ENCODE measurements at places on chromosomes 6 and 20.

- H3K27ac ChIP-seq = peak overlapping the region; percentile 74
- H3K4me3 ChIP-seq = no peak overlapping the region
- H3K36me3 ChIP-seq = no peaks in the 10 kb centered on the region
- peak; percentile 56 for DNase-seq
These were observed 50.9 kb upstream of the FAM184A start for GRCh38 chr6:119129148-119129967.

DNA sequence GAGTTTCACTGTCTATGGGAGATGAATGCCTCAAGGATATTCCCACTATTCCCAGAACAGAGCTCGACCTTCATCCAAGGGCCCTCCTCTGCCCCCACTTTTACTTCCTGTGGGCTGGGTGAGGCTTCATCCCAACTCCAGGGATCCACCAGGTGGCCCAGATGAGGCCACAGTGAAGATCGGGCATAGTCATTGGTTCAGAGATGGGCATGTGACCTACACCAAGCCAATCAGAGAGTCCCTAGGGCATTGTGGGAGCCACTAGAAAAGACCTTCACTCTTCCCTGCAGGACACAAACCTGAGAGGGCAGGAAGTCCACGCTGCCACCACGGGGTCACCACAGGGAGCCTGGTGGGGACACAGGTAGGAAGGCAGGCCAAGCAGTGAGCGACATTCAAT lies 72.9 kb upstream of the SLC22A16 start:
- no peaks in the 10 kb centered on the region for H3K27me3 ChIP-seq
- H3K27ac ChIP-seq = no peak overlapping the region
- H3K4me3 ChIP-seq = no peak overlapping the region
- DNase-seq = no peak

GRCh38 chr20:2797136-2797983 lies 3.1 kb downstream of the CPXM1 start:
- DNase-seq = no peak
- H3K4me3 ChIP-seq = no peak overlapping the region
- no peak overlapping the region for H3K27ac ChIP-seq
- H3K4me1 ChIP-seq = peaks cover 8% of the 10 kb centered on the region
- peaks cover 30% of the 10 kb centered on the region for H3K27me3 ChIP-seq

DNA sequence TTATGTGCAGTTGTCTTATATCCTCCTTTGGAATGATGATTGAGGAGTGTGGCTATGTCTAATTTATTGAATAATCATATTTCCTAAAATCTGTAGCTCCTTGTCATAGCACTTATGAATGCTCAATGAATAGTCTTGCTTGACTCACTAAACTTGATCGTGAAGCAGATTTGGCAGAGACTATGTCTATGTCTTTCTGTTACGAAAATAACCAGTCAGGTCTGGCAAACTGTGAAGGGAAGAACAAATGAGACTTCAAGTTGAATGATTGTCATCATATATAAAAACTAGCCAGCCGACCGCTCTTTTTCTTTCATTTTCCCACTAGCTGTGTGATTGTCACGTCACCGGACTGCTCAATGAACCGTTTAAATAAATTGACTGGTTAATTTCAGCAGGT lies 1303.9 kb upstream of the GJE1 start:
- no peak overlapping the region for H3K4me3 ChIP-seq
- DNase-seq = no peak
- H3K4me1 ChIP-seq = no peaks in the 10 kb centered on the region
- no peaks in the 10 kb centered on the region for H3K27me3 ChIP-seq
- H3K27ac ChIP-seq = no peak overlapping the region

DNA sequence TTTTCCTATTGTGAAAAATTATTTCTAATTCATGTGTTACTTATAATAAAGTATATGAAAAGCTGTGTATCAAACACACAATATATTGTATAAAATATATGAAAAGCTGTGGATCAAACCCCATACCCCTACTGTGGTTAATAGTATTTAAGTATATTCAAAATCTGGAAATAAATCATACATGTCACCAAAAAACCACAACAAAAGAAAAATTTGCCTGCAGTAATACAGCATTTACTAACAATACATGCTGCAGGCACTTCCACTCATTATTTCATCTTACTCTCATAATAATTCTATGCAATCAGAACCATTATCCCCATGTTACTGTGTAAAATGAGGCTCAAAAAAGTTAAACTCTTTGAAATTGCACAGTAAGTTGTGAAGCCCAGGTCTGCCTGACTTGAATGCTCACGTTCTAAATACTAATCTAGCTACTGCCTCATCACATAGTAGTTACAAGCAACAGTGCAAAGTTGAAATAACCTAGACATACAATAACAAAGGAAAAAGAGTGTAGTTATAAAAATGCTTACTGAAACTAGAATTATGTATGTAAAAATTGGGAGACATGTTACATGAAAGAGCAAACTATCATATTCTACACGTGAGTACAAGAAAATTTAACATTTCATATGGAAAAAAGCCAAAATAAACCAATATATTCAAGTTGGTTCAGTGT lies 61.7 kb downstream of the FAM217A start:
- H3K27ac ChIP-seq = peak overlapping the region; percentile 95
- peaks cover 14% of the 10 kb centered on the region for H3K4me1 ChIP-seq
- H3K27me3 ChIP-seq = no peaks in the 10 kb centered on the region
- peak overlapping the region; percentile 79 for H3K4me3 ChIP-seq

DNA sequence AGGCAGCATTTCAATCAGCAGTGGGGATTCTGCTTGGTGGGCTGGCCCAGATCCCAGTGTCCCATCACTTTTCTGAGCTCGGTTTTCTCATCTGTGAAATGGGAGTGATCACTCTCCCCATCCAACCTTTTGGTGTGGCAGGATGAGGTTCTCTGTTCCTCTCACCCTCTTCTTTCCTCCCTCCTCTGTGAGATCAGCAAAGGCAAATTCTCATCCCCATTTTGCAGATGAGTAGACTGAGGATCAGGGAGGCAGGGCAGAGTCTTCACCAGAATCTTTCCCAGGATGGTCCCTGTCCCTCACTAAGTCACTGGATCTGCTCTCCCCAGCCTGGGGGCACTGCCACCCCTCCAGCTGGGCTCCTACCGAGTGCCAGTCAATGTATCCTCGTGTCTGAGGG lies 60.6 kb upstream of the SLC32A1 start:
- no peaks in the 10 kb centered on the region for H3K4me1 ChIP-seq
- DNase-seq = no peak
- H3K27me3 ChIP-seq = peaks cover 18% of the 10 kb centered on the region
- H3K36me3 ChIP-seq = no peaks in the 10 kb centered on the region
- no peak overlapping the region for H3K27ac ChIP-seq
- H3K4me3 ChIP-seq = no peak overlapping the region

DNA sequence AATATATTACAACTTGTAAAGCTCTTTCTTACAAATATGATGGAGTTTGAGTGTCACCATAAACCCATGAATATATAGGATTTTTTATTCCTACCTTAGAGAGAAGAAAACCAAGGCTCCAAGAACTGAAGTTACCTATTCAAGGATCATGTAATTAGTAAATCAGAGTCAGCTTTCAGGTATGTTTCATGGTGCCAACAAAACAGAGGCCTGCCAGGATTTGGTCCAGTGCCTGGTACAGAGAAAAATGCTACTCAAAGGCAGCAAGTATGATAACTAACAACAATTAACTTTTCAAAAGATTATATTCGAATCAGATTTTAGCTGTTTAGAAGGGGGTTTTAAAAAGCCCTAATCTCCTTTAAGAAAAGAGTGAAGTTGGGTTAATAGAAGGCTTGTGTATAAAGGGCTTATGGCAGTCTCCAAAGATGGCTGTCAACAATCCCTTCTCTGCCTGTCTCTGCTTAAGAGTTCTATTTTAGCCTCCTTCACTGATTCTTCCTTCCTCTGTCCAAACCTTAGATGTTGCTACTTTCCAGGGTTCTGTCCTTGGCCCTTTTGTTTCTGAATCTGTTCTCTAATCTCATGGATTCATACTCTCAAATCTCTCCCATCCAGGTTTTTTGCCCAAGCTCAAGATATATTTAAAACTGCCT lies 7.8 kb downstream of the MAP3K7 start:
- H3K27ac ChIP-seq = no peak overlapping the region
- peaks cover 6% of the 10 kb centered on the region for H3K4me1 ChIP-seq
- no peaks in the 10 kb centered on the region for H3K36me3 ChIP-seq
- H3K27me3 ChIP-seq = no peaks in the 10 kb centered on the region
- H3K4me3 ChIP-seq = no peak overlapping the region

GRCh38 chr6:161191007-161191406 lies 82.9 kb downstream of the AGPAT4 start:
- H3K27ac ChIP-seq = no peak overlapping the region
- no peaks in the 10 kb centered on the region for H3K27me3 ChIP-seq
- no peak for DNase-seq
- H3K4me1 ChIP-seq = peaks cover 12% of the 10 kb centered on the region

- H3K4me3 ChIP-seq = no peak overlapping the region
- peaks cover 9% of the 10 kb centered on the region for H3K4me1 ChIP-seq
- H3K27me3 ChIP-seq = peaks cover 7% of the 10 kb centered on the region
- H3K36me3 ChIP-seq = no peaks in the 10 kb centered on the region
- no peak for DNase-seq
These were observed 78.0 kb downstream of the KCNB1 start for GRCh38 chr20:49404461-49404860.

- no peaks in the 10 kb centered on the region for H3K27me3 ChIP-seq
- peak; percentile 40 for DNase-seq
- peak overlapping the region; percentile 98 for H3K4me3 ChIP-seq
- no peak overlapping the region for H3K27ac ChIP-seq
- no peaks in the 10 kb centered on the region for H3K36me3 ChIP-seq
These were observed 71.4 kb upstream of the PRSS16 start for GRCh38 chr6:27176096-27176495.

DNA sequence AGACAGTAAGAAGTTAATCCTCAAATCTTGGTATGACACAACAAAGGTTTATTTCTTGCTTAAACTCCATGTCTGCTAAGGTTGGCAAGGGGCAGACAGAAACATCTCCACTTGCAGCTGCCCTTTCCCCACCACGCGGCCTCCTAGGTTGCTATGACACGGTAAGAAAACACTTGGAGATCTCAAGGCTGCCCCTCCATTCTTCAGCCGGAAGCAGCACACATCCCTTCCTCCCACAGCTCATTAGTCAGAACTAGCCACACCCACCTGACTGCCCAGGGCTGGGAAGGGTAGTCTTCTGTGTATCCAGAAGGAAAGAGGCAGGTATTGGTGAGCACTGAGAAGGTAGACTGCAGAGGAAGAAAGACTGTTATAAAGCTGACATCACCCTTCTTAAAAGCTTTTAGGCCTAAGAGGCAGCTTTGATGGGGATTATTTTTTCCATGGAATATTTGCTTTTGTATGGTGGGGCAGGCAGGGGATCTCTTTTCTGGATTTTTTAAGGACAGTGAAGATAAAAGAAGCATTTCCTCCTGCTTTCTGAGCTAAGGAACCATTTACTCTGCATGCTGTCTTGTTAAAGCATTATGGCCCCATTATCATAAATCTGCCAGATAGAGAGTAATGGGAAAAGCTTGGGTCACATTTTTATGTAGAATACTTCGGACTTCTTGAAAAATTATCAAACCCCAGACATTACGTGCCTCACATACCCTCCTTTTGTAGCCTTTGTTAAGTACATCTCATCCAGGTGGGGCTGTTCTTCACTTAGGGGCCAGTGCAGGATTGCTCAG lies 41.6 kb downstream of the MRAP2 start:
- DNase-seq = no peak
- H3K27ac ChIP-seq = no peak overlapping the region
- no peak overlapping the region for H3K4me3 ChIP-seq
- H3K4me1 ChIP-seq = no peaks in the 10 kb centered on the region
- H3K27me3 ChIP-seq = no peaks in the 10 kb centered on the region

- no peaks in the 10 kb centered on the region for H3K4me1 ChIP-seq
- H3K27ac ChIP-seq = no peak overlapping the region
- H3K4me3 ChIP-seq = no peak overlapping the region
- DNase-seq = no peak
- H3K27me3 ChIP-seq = no peaks in the 10 kb centered on the region
These were observed 80.9 kb upstream of the GRIK2 start for GRCh38 chr6:101312652-101313051.

DNA sequence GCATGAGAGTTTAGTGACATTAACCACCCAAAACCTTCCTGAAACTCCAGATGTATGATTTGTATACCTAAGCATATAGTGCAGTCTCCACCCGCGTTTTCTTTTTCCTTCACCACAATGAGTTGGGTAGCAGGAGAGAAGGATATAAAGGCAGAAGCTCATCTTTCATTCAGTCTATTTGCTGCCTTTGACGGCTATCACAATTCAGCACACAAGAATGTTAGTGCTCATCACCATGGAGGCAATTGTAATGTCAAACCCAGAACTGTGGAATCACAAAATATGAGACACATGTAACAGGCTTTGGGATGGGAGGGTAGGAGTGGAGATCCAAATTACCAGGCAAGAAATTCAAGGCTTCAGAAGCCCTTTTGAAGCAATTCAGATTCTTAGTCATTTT lies 17.6 kb downstream of the ZHX3 start:
- no peaks in the 10 kb centered on the region for H3K4me1 ChIP-seq
- no peak for DNase-seq
- no peaks in the 10 kb centered on the region for H3K27me3 ChIP-seq
- no peaks in the 10 kb centered on the region for H3K36me3 ChIP-seq
- H3K4me3 ChIP-seq = no peak overlapping the region

DNA sequence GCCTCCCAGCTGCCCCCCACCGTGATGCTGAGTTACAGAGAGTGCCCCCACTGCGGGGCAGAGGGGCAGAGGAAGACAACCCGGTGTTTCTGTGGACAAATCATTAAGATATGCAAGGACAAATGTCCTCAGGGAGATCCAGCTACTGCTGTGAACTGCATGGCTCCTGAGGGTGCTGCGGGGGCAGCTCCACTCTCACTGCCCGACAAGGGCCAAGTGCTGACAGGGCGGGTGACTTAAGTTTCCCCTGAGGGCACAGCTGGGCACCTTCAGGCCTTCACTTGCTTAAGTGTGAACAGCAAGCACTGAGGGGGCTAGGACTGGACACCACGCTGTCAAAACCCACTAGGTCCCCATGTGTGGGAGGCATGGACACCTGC lies 26.2 kb upstream of the TCFL5 start:
- no peak overlapping the region for H3K4me3 ChIP-seq
- H3K4me1 ChIP-seq = peaks cover 19% of the 10 kb centered on the region
- peak overlapping the region; percentile 45 for H3K27ac ChIP-seq
- no peaks in the 10 kb centered on the region for H3K27me3 ChIP-seq
- no peak for DNase-seq

DNA sequence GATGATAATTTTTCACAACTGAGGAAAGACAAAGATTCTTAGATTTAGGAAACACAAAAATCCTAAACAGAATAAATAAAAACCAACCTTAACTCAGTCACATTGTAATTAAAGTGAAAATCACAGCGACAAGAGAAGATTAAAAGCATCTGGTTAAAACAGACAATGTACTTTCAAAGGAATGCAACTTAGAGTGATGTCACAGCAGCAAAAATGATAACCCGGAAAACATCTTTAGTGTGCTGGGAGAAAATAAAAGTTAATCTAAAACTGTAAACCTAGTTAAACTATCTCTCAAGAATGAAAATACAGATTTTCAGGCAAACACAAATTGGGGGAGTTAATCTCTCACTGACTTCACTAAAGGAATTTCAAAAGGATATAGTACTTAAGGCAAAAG lies 76.8 kb upstream of the OGFRL1 start:
- no peak overlapping the region for H3K4me3 ChIP-seq
- H3K36me3 ChIP-seq = no peaks in the 10 kb centered on the region
- H3K27me3 ChIP-seq = no peaks in the 10 kb centered on the region
- H3K27ac ChIP-seq = no peak overlapping the region
- DNase-seq = no peak
- no peaks in the 10 kb centered on the region for H3K4me1 ChIP-seq

GRCh38 chr6:107539849-107540464 lies 50.0 kb downstream of the SOBP start:
- H3K36me3 ChIP-seq = no peaks in the 10 kb centered on the region
- no peaks in the 10 kb centered on the region for H3K4me1 ChIP-seq
- no peaks in the 10 kb centered on the region for H3K27me3 ChIP-seq
- no peak overlapping the region for H3K4me3 ChIP-seq
- H3K27ac ChIP-seq = no peak overlapping the region

Measured in astrocyte (in vitro differentiated cells and primary cell).